Fibroblast of skin of left biceps (primary cell): ENCODE measurements at places on chromosomes 16 and 17.

GRCh38 chr17:80101011-80101945, at the start of gene GAA:
Gene GAA, plus strand, starts transcription at chr17:80101581. Its CDS starts 3,006 bp downstream, at chr17:80104587.
- peak; percentile 62 for DNase-seq

GRCh38 chr17:31089471-31089870, 5.3 kb upstream of the NF1 start:
- DNase-seq = no peak

GRCh38 chr17:41504246-41504977, 1.0 kb downstream of the KRT13 start:
- no peak for DNase-seq

DNA sequence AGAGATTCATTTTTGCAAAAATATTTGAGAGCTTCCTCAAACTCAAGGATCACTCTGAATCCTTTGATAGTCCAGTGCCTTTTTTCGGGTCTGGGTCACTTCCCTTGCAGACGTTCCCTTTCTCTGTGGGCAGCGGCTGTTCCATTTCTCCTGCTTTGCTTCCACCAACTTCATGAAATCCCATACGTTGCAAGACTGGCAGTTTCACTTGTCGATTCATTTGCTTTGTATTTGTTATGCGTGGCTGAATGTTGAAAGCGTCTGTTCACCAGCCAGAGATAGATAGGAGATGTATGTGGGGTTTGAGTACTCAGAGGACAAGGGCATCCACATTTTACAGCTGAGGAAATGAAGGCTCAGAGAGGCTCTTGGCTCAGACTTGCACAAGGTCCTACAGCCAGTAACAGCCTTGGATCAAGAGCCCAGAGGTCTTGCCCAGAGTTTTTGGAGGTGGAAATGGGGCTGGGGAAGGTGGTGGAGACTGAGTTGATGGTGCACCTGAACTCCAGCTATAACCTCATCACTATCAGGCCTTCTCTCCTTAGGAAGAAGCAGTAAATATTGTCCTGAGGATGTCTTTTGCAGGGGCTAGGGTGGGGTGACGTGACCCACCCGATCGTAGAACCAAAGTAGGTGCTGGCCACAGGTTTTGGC, 1.3 kb upstream of the CCDC102A start:
- no peak for DNase-seq

DNA sequence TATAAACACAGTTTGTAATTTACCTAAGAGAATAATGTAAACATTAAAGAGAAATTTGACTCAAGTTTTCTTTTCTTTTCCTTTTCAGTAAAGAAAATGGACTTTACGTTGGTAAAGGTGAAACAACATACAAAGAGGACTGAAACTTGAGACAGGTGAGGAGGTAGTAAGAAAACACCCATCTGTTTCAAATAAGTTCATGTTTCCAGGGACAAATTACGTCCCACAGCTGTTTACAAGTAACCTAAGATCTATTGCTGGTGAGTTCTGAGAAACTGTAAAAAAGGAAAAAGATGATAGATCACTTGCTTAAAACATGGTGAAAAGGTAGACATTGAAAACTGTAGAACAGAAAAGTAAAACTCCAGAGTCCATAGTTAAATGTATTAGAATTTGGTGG, 4.8 kb upstream of the ABCA5 start:
- DNase-seq = no peak

DNA sequence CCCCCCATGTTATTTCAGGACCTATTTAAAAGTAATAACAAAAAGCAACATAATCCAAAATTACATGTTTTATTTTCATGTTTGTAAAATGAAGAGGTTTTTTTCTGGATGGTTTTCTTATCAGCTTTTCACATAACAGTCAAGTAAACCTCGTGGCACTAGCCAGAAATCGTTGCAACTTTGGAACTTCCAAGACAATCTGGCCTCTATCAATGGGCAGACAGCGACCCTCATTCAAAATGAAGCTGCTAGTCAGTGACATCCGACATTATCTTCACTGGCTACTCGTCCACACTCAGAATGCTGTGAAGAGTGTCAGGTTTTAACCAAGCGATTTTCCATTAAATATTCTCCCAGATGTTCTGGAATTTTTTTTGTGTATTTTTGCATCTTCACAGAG, 22.7 kb downstream of the ZNF652 start:
- no peak for DNase-seq

DNA sequence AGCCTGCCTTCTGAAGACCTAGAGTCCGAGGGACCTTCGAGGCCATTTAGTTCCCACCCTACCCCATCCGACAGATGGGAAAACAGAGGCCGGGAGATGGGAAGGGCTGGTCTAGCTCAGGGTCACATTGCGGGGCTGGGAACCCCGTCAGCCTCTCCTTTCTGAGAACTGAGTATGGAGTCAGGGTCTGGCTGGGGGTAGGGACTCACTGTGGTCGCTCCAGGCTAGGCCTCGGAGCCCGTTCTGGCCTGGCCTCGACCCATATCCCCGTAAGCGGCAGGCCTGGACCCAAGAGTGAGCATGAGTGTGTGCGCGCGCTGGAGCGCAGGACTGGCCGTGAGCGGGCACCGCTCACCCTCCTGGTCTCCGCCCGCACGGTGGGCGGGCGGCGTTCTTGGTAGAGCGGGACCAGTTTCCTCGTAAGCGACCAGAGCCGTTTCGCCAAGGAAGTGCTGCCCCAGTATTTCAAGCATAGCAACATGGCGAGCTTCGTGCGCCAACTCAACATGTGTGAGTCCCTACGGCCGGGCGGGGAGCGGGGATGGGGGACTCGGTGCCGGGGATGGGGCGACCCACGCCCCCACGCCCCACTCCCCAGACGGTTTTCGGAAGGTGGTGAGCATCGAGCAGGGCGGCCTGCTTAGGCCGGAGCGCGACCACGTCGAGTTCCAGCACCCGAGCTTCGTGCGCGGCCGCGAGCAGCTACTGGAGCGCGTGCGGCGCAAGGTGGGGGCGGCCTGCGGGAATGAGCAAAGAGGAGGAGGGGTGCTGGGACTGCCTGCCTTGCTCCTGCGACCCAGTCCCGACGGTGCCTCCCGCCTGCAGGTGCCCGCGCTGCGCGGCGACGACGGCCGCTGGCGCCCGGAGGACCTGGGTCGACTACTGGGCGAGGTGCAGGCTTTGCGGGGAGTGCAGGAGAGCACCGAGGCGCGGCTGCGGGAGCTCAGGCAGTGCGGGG, 855 bp downstream of the HSF4 start:
- DNase-seq = no peak

GRCh38 chr16:74438492-74438979, 17.3 kb upstream of the CLEC18B start:
- DNase-seq = no peak

DNA sequence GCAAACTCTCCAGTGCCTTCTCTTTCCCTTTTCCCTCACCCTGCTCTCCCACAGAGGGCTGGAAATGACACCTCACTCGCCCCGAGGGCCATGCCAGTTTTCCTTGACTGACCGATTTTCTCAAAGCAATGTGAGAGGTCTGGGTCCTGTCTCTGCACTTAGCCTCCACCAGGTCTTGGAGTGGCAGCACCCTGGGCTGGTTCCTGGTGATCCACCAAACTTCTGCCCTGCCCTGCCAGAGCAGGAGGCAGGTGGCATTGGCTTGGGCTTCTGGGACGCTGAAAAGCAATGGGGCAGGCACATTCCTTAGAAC, 97.5 kb downstream of the RAB11FIP4 start:
- DNase-seq = no peak

DNA sequence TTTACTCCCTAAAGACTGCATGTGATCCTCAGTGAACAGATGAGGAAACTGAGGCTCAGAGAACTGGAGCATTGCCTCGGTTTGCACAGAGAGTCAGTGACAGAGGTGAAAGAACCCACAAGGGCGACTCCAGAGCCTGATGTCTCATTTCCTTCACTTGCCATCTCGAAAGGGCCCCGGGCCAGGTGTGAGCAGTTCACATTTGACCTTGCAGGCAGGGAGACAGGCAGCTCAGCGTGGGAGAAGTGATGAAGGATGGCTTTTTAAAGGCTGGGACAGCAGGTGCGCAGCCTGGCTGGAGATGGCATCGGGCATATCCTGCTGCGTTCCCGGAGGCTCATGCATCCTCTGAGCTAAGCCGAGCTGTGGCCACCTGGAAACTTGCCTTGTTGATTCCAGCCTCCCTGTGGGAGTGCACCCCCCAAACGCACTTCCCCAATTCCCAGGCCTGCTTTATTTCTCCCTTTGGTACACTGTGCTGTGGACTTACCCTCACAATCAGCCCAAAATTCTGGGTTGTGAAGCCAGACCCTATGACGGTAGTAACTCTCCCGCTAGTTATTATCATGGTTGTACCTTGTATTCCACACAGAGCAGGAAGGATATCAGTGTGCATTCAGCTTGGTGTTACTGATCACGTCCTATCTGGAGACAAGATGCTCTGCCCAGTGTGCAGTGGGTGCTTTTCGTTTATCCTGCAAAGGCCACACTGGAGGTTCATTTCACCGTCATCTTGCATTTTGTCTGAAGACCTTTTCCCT, 753.2 kb upstream of the EEF2KMT start:
- DNase-seq = no peak

GRCh38 chr16:73057291-73058210, 9.6 kb upstream of the ZFHX3 start:
- no peak for DNase-seq

DNA sequence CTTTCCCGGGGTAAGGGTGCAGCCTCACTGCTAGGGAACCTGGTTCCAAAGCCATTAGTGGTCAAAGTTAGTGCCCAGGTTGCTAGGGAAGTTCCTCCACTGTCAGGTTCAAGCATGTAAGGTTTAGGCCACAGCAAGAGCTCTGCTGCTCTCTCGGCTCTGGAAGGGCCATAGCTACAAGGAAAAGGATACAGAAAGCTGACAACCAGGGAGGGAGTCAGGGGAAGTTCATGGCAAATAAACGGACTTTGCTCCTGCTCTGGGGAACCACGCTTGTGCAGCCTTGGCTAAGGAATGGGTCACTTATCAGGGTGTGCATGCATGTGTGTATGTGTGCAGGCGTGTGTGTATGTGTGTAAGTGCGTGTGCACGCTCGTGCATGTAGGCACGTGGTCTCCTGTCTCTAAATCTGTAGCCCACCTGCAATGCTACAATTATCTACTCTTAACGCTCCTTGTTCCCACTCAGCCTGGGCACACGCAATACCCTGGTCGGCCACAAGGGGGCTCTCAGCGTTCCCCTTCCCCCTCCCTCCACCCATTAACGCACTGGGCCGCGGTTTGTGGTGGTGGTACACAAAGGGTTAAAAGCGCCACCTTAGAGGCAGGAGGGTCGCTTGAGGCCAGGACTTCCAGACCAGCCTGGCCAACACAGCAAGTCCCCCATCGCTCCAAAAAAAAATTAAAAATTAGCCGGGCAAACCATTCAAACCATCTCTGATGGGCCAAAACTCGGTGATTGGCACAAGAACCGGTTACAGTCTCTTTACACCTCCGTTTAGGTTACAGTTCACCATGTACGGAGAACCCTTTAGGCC, 48.4 kb upstream of the KDM8 start:
- DNase-seq = no peak

DNA sequence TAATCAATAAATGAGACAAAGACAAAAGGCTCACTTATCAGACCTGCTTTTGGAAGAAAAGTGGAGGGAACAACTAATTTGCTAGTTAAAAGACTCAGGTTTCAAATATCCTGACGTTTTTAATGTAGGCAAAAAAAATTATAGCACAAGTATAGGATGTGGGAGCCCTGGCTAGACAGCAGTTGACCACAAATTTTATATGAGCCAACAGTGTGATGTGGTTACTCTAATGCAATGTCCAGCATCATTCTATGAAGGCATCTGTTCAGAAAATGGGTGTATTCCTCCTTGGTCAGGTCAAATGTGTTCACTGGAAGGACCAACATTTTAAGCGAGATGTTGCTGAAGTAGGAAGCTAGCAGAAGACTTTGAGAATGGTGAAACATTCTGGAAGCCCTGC, 237.4 kb downstream of the MAP2K6 start:
- no peak for DNase-seq

GRCh38 chr17:13727441-13728171, 125.9 kb upstream of the HS3ST3A1 start:
- peak; percentile 68 for DNase-seq

GRCh38 chr16:3058139-3059030, 7.1 kb upstream of the IL32 start:
- DNase-seq = no peak

GRCh38 chr17:32875923-32876416, 954 bp downstream of the MYO1D start:
- DNase-seq = no peak

- no peak for DNase-seq
These were observed 106.7 kb downstream of the RAB11FIP4 start for GRCh38 chr17:31497994-31498826.

DNA sequence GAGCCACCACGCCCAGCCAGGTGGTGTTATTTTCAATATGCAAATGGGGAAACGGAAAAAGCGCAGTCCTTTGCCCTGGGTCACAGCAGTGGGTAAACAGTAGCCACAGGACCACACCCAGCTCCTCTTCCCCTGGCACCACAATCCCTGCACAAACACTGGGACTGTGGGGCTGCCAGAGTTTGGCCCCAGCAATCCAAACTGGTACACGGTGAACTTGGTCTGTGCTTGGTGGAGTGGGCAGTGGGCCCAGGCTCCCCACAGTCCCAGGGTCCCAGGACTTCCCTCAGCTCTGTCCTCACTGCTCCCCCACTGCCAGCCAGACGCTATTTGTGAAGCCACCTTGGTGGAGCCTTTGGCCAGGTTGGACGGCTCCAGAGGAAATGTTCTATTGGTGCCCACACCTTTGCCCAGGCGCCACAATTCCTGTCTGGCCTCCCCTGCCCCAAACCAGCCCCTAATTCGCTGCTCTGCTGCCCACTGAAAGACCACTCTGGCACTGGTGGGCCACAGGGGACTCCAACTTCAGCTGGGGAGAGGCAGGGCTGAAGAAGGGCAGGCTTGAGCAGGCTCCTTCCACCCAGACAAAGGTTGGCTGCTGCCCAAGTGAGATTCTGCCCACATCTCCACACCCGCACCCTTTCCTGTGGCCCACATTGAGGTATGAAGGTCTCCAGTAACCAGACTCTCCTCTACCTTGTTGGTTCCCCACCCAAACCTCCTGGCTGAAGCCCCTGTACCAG, 2.1 kb downstream of the CHAD start:
- DNase-seq = no peak

GRCh38 chr17:73281928-73282327, 20.2 kb upstream of the CPSF4L start:
- DNase-seq = no peak

GRCh38 chr17:55289978-55290377, 25.2 kb downstream of the HLF start:
- DNase-seq = no peak

GRCh38 chr17:65634533-65634932, 73.1 kb upstream of the AXIN2 start:
- DNase-seq = no peak

DNA sequence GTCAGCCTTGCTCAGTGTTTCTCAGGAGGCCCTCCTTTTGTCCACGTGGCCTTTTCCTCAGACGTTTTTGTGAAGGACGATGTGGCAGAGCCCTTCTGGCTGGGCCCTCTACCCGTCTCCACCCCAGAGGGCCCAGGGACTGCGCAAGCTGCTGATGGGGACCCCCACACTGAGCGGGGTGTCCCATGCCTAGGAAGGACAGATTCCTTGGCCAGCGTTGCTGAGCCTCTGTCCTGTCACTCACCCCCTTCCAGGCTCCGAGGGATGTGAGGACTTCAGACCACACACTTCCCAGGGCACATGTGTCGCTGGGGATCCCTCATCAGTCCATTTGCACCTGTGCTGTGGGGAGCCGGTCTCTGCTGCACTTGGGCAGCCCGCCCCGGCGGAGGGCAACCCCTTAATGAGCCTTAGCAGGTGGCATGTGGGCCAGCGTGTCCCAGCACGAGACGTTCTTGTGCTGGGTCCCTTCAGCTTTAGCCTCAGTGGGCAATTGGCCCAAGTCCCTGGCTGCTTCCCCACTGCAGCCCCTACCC, 48.3 kb downstream of the NT5M start:
- no peak for DNase-seq

- no peak for DNase-seq
These were observed 257.1 kb downstream of the FTO start for GRCh38 chr16:53960954-53961616.

- DNase-seq = no peak
These were observed 31.9 kb downstream of the PDIA2 start for GRCh38 chr16:314795-315299.
